ENCODE measurements at places on chromosomes 1 and 21.

DNA sequence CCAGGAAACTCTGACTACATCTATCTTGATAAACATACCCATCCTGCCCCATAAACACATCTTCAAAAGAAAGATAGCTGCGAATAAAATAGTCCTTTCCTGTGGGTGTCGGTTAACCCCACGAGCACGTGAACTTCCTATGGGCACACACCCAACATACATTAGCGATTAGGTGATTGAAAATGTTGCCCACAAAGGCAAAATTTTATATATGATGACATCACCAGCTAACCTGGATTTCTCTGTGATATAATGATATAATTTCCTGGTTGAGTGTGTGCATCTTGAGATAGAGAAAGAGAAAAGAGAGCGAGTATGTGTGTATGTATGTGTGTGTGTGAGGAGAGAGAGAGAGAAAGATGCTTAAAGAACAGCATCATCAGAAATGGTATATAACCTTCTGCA lies 296.1 kb downstream of the PTPRC start:
- DNase-seq: no peak

DNA sequence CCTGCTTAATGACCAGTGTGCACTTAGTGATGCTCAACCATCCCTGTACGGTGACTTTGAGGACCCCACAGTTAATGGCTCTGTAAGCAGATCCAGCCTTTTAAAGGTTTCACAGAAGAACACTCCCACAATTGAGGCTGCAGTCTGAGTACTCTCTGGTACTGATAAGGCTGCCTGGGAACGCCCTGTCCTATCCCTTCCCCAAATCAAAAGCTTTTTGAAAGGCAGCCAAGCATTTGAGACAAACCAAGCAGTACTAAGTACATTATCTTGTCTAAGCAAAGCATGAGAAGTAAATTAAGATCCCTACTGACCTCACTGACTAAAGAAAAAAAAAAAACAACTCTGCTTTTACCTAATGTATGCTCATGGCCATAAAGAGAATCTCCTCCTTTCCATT lies 60.7 kb downstream of the SH3GLB1 start:
- DNase-seq: no peak

GRCh38 chr1:16119926-16120325 lies 35.9 kb downstream of the EPHA2 start:
- DNase-seq: no peak

DNA sequence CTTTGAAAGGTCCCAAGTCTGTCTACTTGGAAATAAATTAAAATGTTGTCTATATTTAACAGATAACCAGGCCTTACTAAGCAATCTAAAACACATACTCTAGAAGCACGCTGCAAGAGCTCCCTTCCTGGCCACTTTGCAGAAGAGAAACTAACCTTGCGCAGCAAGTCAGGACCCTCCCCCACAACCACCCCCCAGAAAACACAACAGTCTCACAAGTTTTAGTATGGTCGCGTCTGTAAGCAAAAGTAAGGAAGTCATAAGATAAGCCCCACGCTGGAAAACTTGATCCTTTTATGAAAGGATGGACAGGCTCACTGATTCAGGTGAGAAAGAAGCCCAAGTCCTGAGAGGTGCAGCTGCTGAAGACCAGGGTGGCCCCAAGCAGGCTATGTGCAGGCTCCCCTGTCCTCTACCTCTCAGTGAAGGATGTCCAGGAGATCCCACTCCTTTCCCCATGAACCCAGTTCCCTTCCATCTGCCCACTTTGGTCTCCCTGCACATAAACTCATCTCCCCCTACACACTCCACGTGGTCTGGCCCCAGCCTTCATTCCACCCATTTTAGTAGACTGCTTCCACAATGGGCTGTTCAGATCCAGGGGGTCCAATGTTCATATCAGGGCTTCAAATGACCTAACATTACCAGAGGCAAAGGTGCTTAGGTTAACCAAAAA lies 23.8 kb downstream of the HIVEP3 start:
- no peak for DNase-seq

DNA sequence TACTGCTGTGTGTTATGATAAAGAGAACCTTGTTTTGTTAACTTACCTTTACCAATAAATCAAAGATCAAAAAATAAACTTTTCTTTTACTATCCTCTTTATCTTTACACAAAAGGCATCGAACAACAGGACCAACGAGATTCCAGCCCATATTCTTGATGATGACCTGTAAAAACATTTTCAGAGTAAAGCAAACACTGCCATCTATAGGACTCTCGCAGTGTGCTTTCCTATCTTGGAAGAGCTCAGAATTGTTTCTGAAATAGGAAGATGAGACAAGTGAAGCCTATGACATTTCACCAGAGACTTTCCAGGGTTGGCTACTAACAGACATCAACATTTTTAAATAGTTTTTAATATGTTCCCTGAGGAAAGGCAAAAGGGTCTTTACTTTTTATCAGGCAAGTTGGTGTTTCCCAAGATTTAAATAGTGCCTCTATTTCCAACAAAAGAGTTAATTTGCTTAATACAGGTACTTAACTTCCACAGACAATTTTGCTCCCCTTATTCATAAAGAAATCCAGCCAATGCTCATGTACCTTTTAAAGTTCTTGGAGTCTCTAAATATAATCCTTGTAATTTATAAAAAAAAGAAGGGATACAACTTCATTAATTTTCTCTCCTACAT lies 7.3 kb downstream of the GLMN start:
- peak; percentile 6 for DNase-seq

GRCh38 chr1:183022202-183023145 lies 746 bp upstream of the LAMC1 start:
- DNase-seq: peak; percentile 37

DNA sequence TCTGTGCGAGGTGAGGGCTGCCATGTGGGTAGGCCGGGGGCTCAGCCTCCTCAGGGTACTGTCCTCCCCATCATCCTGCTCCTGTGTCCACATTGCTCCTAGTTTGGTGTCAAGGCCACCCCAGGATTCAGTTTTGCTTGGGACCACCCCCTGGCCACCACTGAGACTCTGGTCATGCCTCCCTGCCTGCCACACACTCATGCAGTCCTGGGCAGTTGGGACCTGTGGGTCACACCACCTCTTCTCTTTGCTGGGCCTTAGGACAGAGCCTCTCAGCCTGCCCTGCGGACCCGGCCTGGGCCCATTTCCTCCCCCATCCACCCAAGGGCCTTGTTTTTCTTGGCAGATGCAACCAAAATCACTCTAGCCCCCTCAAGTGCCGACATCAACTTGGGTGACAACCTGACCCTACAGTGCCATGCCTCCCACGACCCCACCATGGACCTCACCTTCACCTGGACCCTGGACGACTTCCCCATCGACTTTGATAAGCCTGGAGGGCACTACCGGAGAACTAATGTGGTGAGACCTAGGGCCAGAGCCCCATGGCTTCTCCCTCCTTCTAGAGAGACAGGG lies 19.4 kb downstream of the TMEM81 start:
- no peak for DNase-seq

DNA sequence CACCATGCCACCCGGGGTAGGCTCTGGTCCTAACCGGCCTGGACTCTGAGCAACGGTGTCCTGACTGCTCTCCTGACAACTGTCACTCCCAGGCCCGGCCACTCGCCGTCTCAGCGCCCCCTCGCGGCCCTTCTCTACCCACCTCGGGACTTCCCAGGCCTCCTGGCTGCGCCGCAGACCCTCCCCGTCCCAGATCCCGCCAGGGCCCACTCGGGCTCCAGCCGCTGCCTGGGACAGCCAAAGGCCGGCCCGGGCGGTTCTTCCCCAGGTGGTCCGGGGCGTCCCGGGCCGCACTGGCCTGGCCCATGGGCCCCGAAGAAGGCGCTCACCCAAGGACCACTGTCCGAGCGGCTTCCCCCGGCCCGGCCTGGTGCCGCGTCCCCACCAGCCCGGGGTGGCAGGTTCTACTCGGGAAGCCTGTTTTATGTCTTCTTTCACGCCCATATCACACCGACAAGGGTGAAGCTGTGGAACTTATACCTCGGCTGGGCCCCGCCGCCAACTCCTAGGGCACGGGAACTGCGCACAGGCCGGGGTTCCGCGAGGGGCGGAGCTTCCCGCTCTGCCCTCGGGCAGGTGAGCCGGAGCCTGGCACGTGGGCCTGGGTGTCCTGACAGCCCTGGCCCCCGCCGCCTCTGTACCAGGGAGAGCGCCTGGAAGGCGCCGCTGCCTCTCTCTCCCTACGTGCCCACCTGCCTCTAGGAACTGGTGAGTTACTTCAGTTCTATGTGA lies 138.3 kb downstream of the TTLL7 start:
- peak; percentile 53 for DNase-seq

DNA sequence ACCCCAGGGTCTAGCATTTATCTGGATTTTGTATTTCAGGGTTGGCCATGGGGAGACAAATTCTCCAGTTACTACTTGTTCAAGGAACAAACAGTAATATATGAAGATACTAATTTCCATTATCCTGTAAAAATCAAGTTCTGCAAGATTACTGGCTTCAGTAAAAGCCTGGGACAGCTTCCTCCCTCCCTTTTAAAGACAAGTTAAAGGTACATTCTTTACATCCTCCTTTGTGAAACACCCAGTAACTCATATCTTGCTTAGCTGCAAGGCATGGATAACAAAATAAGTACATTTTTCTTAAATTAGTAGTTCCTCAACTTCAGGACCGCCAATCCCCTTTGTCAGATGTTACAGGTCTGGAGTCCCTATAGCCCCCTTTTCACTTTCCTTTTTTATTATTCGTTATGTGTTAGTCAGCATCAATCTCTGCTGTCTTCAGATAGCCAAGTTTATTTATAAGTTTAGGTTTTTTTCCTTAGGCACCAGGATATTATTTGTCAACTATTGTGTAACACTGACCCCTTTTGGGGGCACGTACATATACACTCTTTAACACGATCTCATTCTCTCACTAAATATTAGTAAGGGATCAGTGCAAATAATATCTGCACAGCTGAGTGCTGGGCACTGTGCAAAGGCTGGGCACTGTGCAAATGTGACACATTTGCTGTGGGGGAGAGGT lies 9.8 kb downstream of the ERRFI1 start:
- peak; percentile 34 for DNase-seq

GRCh38 chr1:117575586-117576225 lies 30.1 kb upstream of the TENT5C start:
- no peak for DNase-seq

- DNase-seq: no peak
Measured at GRCh38 chr1:233375653-233376052, 48.1 kb downstream of the MAP3K21 start.

- DNase-seq: peak; percentile 39
Measured at GRCh38 chr1:244460197-244460596, 876 bp upstream of the CATSPERE start.

GRCh38 chr1:147547065-147547464 lies 5.8 kb downstream of the BCL9 start:
- DNase-seq: no peak

GRCh38 chr1:95558791-95559190 lies 324.8 kb downstream of the RWDD3 start:
- DNase-seq: no peak

- DNase-seq: no peak
Measured at GRCh38 chr1:21783679-21784603, 992 bp upstream of the USP48 start.

DNA sequence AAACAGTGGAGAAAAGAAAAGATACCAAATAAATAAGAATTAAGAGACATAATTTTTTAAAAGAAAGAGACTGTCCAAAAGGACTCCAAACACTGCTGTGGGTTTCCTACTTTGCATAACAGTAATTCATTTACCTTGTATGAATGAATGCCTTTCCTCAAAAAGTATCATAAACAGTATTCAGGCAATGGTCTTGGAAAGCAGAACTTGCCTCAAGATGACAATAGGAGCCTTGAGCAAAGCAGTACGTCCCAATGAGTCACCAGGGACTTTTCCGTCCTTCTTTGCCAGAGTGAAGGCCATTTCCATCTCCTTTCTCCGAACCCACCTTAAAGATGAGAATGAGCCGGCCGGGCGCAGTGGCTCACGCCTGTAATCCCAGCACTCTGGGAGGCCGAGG lies 186.4 kb downstream of the ZBTB18 start:
- no peak for DNase-seq

GRCh38 chr1:15432324-15432723 lies 5.9 kb upstream of the CTRC start:
- DNase-seq: no peak

- DNase-seq: no peak
Measured at GRCh38 chr21:35511696-35512162, 462.6 kb upstream of the RUNX1 start.

- no peak for DNase-seq
Measured at GRCh38 chr21:40926238-40926637, 79.3 kb upstream of the DSCAM start.

DNA sequence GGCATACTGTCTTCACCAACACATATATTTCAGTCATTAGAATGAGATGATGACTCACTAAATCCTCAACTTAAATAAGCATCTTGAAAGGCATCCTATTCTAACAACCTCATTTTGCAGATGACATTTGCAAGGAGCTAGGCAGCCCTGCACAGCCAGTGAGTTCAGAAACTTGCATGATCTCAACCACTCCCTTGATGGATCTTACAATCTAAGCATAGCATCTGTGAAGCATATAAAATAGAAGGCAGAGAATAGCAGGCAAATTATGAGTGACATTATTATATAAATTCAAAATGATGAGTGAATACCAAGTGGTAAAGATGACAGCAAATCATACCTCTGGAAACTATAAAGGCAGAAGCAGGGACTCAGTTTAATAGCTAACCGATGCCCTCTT lies 31.6 kb downstream of the KRTAP20-3 start:
- no peak for DNase-seq

DNA sequence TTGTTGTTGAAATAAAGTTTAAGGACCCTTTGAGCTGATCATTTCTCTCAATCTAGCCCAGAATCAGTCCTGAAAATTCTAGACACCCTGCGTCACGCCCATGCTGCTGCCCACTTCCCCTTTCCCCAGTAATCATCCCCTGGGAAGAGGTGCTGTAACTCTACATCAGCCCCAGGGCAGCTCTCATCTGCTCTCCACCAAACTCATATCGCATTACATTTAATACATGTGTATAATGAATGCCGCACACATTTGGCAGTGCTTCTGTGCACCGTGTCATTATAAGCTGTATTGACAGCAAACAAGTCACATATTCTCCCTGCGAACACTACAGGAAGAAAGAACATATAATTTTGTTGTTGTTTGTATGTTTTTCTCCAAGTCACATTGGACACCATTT lies 539.7 kb upstream of the DAB1 start:
- DNase-seq: peak; percentile 78

DNA sequence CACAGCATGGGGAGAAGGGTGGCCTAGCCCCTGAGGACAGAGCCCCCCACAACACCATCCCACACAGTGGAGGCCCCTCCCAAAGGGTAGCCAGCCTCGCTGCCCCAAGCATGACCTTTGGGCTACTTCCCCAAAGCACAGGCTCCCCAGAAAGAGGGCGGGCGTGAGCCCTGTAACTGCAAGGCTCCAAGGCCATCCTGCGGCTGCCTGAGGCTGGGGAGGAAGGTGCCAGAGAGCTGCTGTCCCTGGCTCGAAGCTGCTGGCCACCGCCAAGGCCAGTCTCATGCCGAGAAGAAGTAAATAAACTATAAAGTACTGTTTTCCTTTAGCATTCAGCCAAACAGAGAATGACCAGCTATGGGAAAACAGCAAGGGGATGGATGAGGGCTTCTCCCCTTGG lies 27.5 kb downstream of the UBASH3A start:
- no peak for DNase-seq
